ENCODE measurements at places on chromosomes 1 and 21. TPM values are rescaled to one million over a fixed set of nuclear protein-coding genes. Genes with fewer than 3 reads are reported as not detected.

GRCh38 chr1:21754583-21754982 is 28.4 kb downstream of the USP48 start:
- no peak for DNase-seq

- peak; percentile 32 for DNase-seq
These were observed 12.3 kb upstream of the SLAMF7 start for GRCh38 chr1:160726498-160727315.

GRCh38 chr1:175116210-175116798 is 48.7 kb downstream of the TNN start:
- DNase-seq: no peak

Gene ABCA4
- not detected for total RNA-seq

DNA sequence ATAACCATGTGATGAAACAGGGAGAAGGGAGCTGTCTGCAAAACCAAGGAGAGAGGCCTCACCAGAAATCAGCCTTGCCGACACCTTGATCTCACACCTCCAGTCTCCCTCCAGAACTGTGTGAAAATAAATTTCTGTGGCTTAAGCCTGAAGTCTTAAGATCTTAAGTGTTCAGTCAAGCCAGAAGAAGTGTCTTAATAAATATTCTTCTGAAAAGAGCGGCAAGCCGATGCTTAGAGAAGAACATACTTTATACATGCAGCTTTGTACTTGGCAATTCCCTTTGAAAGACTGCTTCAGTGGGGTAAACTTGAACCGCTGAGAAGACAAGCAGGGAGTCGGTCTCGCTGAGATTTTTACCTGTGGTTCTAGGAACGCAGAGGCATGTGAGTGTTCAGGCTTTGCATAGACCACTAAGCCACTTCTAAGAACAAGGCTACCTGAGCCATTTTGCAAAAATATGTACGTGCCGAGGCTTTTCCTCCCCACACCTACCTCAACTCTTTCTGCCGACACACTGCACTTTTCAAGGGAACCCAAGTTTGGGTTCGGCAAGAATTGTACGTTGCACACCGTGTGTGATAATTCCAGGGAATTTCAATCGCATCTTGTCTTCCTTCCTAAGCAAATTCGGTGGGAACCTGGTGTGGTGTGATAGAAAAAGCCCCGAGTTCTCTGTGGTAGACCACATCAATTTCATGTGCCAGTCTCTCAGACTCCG is 3.4 kb downstream of the RUNX1 start:
- no peak for DNase-seq

All from activated B cell treated with CpG ODN at 0.5 μM for 24 hours (primary cell).